Stimulated activated CD4-positive, alpha-beta T cell treated with anti-CD3 and anti-CD28 coated beads, Interleukin-12 subunit alpha, Interleukin-12 subunit beta, amount 100 ng/mL, for 4 hours (primary cell): ENCODE measurements at places on chromosomes 5 and 9.

GRCh38 chr9:77876091-77876490 is 155.5 kb downstream of the GNAQ start:
- DNase-seq = no peak

GRCh38 chr9:16824545-16825330 is 45.7 kb downstream of the BNC2 start:
- no peak for DNase-seq

GRCh38 chr5:109594217-109594616 is 95.5 kb upstream of the MAN2A1 start:
- DNase-seq = no peak

DNA sequence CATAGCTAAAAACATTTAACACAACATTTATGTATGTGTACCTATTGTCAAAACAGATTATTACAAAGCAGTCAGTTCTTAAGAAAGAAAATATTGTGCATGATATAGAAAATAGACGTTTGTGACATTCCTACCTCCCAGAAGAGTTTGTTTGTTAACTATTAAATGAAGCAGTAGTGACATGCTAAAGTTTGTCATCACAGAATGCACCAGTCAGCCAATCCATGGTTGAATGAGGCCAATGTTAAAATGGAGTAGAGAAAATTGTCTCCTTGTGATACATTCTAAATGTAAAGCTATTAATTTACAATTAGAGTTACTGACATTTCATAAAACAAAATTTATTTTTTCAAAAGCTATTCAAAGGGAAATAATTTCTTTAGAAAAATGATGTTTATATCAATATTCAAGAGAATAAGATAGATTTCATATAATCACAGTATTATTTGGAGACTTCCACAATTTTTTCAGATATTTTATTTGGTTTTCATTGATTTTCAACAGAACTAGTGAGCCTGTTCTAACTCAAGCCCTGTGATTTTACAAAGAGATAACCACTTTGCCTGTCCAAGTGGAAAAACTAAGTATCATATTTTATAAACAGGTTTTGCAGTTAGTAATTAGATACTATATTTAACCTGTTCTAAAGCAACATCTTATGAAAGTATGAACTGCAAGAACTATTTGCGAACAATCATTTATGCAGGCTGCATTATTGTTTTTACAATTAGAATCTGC is 176.8 kb downstream of the ISL1 start:
- no peak for DNase-seq

- no peak for DNase-seq
Measured at GRCh38 chr9:70532716-70533115, 118.3 kb upstream of the KLF9 start.
